Gastroesophageal sphincter (tissue), 4 donors: ENCODE measurements at places on chromosomes 11 and 22.

GRCh38 chr11:86519064-86519911 lies 144.6 kb downstream of the CCDC81 start:
- ATAC-seq: peak; percentile 20

DNA sequence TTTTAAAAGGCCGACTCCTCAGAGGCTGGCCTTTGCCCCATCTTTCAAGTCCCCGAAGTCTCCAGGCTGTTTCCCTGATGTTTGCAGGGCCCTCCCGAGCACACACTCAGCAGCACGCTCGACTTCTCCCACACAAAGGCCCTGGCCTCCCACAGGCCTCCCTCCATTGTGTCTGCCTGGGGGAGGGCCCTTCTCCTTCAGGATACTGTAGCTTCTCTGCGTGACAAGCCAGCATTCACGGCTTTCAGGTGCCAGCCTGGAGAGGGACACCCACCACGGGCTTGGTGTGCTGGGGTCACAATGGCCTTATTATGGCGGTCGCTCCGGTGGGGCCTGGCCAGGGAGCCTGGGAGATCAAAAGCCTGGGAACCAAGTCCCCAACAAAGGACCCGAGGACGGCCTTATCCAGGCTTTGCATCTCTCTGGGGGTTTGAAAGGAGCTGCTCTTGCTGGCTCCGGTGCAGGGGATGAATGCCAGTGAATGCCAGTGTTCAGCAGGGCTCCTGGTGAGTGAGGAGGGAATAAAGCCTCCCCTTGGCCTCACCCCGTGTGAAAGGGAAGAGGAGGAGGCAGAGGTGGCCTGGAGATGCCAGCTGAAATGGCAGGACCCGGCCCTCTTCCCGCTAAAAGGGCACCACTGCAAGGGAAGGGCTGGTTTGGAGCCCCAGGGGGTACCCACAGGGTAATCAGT lies 55.0 kb downstream of the TRAF6 start:
- no peak for ATAC-seq

- no peak for ATAC-seq
Observed at GRCh38 chr11:111734101-111734953, 31.9 kb downstream of the PPP2R1B start.

DNA sequence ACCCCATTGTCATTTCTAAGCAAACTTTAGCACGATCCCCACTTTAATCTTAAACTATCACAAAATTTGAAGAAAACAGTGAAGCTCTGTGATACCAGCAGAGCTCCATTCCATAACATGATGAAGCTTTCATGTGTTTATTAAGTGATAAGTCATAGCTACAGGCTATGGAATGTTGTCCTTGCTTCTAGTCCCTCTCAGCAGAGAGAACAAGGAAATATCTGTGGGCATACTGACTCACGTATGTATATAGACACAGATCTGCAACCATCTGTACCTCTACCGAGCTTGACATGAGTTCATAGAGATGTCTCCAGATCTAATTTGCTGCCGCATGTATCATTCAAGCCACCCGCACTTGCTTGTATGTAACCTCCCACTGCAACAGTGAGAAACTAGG lies 588.9 kb downstream of the ETS1 start:
- ATAC-seq: no peak

DNA sequence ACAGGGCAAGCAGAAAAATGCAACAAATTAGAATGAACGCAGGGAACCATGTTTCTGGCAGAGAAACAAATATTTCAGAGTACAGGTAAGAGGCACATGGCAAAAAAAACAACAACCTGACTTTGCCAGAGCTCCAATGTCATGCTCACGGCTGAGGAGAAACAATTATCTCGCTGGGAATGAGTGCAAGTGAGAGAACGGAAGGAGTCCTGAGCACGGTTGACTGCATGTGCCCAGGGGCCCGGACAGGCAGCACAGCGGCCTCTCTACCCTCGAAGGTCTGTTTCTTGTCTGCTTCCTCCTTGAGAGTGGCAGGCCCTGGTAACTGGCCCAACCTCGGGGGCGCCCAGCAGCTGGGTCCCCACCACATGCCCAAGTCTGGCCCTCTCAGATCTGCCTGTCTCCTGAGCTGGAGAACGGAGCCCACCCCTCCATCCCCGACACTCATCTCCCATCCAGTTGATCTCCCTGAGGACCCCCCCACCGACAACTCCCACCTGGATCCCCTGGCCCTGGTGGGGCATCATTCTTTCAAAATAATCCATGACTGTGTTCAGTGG lies 24.6 kb upstream of the RTN4R start:
- ATAC-seq: no peak

DNA sequence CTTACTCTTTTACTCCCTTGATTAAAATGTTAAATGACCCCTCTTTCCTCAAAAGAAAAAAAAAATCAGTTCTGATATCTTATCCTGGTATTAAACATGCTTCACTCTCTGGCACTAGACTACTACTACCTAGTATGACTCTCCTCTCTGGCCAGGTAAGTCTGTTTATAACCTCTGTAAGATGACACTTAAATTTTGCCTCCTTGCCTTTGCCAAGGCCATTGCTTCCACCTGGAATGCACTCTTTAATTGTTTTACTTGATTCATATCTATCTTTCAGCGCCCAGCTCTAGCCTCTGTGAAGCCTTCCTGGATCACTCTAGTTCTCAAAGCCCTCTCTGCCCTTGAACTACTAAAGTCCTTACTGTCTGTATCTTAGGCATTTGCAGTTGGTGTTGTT lies 170.4 kb downstream of the ETS1 start:
- ATAC-seq: no peak

DNA sequence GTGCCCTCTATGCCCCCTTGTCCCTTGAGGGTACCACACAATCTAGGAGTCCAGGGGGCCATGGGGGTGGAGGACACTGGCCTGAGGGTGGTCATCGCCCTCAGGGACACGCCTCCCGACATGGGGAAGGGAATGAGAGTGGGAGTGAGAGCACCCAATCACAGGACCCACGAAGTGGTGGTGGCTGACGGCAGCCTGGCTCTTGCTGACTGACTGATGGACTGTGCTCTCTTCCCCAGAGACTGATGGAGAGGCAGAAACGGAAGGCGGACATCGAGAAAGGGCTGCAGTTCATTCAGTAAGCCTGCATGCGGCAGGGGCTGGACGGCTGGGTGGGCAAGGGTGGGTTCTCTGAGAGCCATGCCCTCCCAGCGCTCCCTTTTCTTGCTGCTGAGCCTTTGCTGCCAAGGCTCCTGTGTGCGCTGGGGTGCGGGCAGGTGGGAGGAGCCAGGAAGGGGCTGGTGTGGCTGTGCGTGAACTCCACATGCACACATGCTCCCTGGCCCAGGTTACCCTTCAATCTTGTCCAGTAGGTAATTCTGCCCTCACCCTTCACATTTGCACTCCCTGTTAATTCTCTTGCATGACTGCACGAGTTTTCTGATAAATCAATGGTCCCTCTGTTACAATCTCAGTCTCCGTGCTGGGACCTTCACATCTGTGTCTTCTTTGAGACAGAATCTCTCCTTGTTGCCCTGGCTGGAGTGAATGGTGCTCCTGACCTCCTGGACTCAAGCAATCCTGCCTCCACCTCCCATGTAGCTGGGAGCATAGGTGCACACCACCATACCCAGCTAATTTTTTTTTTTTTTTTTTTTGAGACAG lies 19.3 kb downstream of the ZC3H7B start:
- ATAC-seq: no peak

DNA sequence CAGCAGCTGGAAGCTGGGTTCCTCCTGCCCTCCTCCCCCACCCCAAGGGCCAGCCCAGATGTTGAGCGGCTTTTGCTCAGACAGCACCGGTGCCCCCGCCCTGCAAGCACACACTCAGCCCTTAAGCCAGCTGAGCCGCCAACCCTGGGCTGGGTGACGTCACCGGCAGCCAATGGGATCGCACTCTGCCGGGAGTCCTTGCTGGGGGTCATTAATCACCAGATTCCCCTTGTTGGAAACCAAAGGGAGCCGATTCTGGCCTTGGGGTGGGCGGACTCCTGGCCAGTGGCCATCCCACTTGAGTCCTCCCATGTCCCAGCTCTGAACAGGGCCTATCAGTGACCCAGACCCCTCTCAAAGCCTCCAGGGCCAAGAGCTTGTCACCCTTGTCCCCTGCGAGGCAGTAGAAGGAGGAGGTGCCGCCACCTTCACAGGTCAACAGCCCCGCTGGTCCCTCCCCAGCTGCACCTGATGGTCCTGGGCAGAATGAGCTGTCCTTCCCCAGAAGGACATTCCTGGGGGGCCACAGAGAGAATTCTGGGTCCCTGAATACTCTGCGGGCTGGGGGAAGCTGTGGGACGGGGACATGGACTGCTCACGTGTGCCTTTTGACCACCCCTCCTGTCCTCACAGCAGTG lies 7.4 kb downstream of the DUSP8 start:
- ATAC-seq: peak; percentile 55
